ENCODE measurements at places on chromosomes 12 and 14.

- DNase-seq, result no peak
Measured at GRCh38 chr12:24268663-24269186, 319.3 kb upstream of the SOX5 start.

- no peak for DNase-seq
Measured at GRCh38 chr14:103416916-103417315, 31.7 kb downstream of the MARK3 start.

- no peak for DNase-seq
Measured at GRCh38 chr12:131461096-131461495, 249.8 kb upstream of the SFSWAP start.

- DNase-seq, result no peak
Measured at GRCh38 chr14:99542566-99542965, 61.4 kb downstream of the CCNK start.

- peak; percentile 55 for DNase-seq
Measured at GRCh38 chr14:91405241-91405721, 12.3 kb downstream of the CCDC88C start.

DNA sequence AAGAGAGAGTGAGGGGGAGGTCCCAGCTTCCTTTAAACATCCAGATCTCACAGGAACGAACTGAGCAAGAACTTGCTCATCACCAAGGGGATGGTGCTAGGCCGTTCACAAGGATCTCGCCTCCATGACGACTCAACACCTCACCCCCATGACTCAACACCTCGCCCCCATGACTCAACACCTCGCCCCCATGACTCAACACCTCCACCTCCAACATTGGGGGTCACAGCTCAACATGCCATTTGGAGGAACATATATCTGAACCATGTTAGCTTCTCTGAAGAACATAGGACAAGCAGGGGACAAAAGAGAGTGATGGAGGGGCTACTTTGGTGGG lies 66.0 kb upstream of the LHX5 start:
- no peak for DNase-seq

DNA sequence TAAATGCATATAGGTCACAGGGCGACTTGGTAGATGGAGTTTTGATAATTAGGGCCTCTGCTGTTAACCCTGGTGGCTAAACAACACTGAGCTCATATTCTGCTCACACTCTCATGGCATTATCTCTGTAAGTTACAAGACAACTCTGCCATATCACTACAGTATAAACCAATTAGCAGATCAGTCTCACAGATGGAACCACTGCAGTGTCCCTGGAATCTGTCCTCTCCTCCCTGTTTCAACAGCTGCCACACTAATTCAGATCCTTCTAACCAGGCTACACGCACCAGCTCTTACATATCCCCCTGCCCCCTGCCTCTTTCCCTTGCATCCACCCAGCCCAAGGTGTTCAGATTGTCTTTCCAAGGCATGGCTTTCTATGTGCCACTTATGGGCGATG lies 161.0 kb upstream of the RMST start:
- DNase-seq, result no peak

DNA sequence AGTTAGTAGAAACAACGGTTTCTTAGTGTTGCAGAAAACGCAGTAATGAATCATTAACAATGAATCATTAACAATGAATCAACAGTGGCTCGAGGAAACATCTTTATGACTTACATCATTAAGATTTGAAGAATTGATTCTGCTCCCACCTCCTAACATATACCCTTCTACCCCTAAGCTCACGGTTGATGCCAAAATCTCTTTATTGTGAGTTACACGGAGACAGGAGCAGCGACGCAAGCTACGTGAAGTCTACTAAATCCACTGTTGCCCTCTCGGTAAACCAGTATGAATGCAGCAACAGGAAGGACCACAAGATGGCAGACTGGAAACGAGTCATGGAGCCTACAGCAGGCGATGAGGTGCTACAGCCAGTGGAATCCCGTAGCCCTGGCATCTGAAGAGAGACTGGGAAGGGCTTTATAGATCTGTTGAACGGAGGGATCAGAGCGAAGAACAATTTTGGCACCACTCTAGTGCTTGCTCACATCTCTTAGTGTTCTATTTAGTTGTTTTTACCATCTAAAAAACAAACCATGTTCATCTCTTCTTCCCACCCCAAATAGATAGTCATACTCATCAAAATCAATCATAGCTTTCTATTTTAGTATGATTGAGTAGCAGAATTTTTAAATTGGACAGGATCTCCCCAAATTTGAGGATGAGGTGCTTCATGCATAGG lies 332.7 kb downstream of the DUSP6 start:
- DNase-seq, result peak; percentile 71

DNA sequence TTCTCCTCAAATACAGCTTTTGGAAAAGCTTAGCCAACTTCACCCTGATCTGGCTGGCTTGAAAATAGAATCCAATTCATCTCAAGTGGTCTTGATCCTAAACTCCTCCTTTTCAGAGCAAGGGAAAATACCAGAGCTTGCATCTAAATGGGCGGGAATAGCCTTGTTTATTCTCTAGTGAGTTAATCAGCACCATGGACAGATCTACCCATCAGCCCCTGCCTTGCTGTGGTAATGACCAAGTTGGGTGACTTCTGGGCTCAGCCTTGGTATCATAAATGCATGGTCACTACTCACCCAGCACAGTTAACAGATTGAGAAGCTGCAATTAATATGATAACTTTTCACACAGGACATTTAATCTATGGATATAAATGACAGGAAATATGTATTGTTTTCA lies 196.6 kb downstream of the GLT1D1 start:
- DNase-seq, result no peak
